ENCODE measurements at places on chromosomes 5 and 9. TPM values are rescaled to one million over a fixed set of nuclear protein-coding genes. Genes with fewer than 3 reads are reported as not detected.

Gene SPATA31A3
- not detected for total RNA-seq

Gene TRMT10B
- total RNA-seq = 8.8 TPM

GRCh38 chr5:64213531-64213930, 47.9 kb downstream of the RNF180 start:
- no peak for DNase-seq

DNA sequence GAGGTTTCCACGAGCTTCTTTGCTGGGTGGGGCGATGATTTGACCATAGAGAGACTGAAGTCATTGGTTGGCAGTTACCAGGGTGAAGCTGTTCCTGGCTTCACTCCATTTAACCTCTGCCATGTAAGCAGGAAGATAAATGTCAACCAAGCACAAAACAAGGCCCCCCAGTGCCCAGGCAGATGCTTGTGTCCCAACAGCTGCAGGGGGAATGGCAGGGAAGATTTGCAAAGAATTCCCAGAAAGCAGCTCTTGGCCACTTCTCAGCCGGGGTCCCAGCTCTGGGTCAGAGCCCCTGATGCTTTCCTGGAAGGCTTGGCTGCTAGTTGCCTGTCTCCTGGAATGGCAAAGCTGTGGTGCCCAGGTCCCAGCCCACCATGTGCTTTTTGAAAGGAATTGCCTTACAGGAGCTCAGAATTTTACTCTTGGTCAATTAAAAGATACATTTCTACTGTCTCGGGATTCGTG, 383.4 kb downstream of the ENC1 start:
- DNase-seq = no peak

DNA sequence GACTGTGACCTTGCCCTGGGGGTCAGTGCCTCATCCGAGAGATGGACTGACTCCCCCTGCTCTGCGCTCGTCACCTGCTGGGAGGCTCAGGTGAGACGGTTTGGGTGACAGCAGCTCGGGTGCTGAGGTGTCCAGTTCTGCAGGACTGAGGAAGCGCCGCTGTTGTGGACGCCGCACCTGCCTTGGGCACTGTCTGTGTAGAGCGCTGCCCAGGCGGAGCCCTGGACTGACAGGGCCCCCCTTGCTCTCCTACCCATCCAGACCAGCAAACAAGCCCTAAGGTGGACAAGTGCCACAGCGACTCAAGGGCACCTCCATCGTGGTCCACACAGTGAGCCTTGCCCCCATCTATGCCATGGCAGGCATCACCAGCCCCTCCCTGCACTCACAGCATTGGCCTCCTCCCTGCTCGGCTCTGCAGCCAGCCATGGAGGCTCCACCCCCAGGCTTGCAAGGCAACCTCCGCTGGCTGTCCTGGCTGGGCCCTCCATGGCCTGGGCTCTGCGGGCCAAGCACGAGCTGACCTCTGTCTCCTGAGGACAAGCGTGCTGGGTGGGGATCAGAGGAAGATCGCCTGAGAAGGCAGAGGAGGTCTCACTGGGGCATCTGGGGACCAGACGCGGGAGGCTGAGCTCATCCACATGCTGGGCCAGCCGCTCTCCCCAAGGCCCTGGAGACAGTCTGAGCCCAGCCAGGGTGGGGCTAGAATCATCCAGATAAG, 87.1 kb upstream of the COL5A1 start:
- no peak for DNase-seq
